ENCODE measurements at places on chromosomes 2 and 18.

DNA sequence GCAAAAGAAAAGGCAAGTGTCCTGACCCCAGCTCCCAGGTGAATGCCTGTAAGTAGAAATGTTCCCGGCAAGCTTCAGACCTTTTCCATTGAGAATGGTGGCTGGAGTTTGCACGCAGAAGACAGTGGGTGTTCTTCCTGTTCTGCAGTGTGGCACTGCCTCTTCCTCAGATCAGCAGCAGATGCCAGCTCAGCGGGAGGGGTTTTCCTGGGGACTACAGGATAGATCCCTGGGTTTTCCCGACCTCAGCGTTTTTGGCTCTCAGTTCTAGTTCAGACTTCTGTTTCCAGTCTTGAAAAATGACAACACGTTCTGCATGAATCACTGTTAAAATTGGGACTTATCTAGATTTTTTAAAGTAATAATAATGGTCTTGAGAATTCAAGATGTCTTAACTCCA, 39.2 kb downstream of the GRHL1 start:
- peak; percentile 68 for DNase-seq

DNA sequence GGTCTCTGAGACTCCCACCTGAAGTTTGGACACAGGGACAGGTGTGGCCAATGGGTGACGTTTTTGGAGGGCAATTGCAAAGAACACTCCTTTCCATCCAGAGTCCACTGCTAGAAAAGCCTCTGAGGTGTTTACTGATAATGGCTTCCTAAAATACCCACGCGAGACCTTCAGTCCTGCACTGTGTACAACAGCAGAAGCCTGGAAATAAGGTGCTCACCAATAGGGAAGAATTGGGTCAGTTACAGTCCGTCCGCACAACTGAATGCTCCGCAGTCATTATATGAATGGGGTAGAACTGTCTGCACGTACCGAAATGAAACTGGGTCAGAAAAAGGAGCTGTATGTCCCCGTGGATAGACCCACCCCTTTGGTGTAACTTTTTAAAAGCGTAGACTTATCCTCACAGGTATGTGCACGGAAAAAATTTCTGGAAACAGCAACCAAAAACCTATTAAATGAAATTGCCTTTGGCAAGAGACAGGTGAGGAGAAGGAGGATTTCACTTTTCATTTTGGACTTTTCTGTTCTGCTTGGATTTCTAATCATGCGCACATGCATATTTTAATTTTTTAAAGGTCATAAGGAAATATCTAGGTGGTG, 29.4 kb downstream of the SDC1 start:
- DNase-seq, result no peak

- DNase-seq, result no peak
Observed at GRCh38 chr2:197869501-197870111, 65.2 kb downstream of the PLCL1 start.

DNA sequence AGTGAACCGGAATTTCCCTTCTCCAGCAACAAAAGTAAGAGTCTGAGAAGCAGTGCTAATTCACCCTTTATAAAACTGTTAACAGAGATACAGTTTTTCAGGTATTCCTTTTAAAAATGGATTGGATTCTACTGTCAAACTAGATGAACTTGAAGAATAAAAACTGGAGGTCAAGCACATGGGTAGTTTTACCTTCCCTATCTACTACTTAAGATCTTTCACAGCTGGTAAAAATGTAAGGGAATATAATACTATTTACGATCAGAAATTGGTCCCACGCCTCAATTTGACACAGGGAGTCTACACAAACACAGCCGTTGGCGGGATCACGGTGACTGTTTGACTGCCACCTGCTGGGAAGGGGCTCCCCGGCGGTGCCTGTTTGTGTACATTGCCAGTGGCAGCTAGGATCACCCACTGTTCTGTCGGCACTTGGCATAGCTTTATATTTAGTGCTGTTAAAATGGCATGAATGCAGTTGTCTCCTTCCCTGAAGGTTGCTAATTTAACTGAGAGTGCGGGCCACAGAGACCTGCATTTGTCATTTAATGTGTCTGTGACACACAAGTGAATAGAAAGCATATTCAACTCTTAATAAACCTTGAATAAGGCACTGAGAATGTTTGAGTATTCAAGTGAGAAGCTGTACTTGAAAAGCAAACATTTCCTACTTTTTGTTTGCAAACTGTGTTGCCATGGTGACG, 59.5 kb downstream of the ABCG8 start:
- DNase-seq, result no peak

GRCh38 chr2:47065771-47066380, 89.2 kb downstream of the STPG4 start:
- no peak for DNase-seq
